T-cell (primary cell): ENCODE measurements at places on chromosomes 2 and 18. TPM values are rescaled to one million over a fixed set of nuclear protein-coding genes. Genes with fewer than 3 reads are reported as not detected.

DUSP19 gene
- total RNA-seq = 1.4 TPM

DNA sequence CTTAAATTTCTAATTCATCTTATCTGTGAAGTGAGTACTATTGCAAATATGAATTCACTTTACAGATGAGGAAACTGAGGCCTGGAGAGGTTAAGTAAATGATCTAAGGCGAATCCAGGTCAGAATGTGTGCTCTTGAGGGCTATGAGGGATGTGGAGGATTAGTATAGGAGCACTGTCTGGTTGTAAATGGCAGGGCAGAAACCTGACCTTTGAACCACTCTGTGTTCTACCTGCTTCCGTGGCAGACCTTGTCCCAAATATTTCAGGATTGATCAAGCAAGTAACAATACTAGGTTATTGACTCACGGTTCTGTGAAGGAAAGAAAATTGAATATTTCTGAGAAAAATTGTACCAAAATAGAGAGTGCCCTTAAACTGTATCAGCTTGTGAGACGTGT, 74.7 kb downstream of the PTPRM start:
- DNase-seq = no peak

DNA sequence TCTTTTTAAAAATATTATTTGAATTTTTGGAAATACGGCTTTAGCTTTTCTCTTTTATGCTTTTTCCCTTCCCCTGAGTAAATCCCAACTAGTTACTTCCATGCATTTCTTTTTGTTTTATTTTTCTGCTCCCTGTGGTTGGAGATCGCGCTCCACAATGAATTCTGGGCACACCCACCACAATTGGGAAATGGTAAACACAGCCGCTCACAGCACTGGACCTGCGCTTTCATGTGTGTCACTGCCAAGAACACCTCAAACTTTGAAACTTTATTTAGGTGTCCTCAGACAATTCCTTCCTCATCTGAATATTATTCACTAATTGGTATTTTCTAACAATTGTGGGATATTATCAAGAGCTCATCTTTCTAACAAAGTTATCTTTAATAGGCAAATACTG, 82.8 kb upstream of the TMEM18 start:
- no peak for DNase-seq

DNA sequence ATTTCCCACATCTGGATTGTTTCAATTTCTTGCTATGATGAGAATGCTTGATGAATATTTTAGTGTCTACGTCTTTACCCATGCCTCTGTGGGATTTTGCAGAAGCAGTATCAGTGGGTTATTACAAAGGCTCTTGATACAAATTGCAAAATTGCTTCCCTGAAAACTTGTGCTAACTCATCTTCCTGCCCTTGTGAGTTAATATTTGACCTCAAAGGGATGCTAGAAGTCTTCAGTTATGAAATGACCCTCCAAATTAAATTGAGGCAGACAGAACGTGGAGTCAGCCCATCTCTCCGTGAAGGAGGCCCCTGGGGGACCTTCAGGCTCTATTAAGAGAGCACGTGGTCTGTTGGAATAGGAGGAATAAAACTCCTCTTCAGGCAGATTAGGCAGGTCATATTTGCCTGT, 239.2 kb upstream of the HS6ST1 start:
- DNase-seq = no peak

DNA sequence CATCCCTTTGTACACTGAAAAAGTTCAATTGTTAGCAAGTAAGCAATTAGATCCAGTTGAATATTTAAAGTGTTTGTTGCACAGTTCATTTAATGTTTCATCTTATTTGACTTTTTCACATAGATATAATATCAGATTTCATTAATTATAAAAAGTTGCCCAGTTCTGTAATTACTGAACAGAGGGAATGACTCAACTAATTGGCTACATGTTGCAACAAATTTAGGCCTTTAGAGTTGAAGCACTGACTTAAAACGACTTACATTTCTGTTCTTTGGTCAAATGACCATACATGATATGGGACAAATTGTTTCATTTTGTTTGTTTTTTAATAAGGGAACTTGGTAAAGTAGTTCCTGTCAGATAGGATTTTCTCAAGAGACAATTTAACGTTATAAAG, 68.5 kb upstream of the FAM117B start:
- DNase-seq = no peak
